ENCODE measurements at places on chromosomes 4 and X. TPM values are rescaled to one million over a fixed set of nuclear protein-coding genes. Genes with fewer than 3 reads are reported as not detected.

The STOX2 gene
- 22.7 TPM for total RNA-seq

The KLHL2 gene
- total RNA-seq: 25.6 TPM

DNA sequence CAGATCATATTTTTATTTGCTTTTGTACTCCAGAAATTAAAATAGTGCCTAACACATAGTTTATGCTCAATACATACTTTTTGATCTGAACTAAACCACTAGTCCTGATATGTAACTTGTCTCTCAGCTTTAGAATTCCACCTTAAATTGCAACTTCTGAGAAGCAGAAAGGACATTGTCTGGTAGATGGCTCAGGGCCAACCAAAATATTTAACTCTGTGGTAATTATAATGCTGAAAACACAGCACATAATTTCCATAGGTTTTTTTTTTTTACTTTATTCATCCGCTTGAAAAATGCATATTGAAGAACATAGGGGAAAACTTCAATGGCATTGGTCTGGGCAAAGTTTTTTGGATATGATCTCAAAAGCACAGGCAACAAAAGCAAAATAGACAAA lies 59.3 kb downstream of the AREG start:
- no peak for DNase-seq
- no peak overlapping the region for H3K4me3 ChIP-seq
- H3K36me3 ChIP-seq: no peaks in the 10 kb centered on the region
- H3K4me1 ChIP-seq: peaks cover 5% of the 10 kb centered on the region

DNA sequence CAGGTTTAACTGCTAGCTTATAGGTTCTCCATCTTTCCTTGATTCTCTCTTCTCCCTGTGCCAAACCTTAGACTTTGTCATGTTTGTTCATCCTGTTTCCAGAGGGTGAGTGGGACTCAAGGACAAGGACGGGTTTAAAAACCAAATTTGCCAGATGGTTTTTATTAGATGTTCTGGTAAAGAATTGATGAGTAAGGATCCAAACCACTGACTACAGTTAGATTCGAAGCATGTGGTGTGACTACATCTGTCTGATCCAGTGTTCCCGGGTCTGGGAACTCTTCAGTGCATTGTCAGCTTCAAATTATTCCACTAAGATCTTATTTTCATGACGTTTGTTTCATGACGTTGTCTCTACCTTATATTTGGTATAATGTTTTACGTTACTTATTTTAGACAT lies 37.5 kb downstream of the MTMR1 start:
- no peak for DNase-seq
- no peak overlapping the region for H3K4me3 ChIP-seq
- no peaks in the 10 kb centered on the region for H3K27me3 ChIP-seq
- H3K4me1 ChIP-seq: no peaks in the 10 kb centered on the region
- no peaks in the 10 kb centered on the region for H3K36me3 ChIP-seq

DNA sequence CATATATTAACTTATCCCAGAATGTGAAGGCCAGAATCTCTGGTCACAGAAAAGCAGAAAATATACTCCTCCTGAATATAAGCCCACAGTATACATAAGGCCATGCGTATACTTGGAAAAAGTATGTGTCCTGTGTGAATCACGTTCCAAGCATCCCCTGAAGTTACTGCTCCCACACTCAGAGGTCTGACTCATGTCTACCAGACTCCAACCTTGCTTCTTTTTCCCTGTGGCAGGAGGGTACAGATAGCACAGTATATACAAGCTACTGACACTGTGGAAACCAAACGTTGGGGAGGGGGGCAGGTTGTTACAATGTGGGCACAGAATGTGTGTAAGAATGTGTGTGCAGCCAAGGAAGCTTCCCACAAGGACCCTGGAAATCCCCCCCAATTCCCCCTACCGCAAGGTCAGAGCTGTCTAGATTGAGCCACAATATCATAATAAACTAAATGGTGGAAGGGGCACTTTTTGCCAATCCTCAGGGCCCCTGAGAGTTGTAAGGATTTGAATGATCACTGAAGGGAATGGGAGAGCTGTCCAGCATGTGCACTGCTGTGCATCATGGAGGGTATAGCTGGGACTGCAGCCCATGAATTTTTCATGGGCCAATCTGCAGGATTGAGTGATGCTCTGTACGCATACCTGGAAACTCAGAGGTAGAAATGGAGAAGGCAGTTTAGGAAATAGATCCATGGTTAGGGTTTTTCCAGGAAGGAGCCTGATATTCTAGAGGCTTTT lies 7.4 kb upstream of the RELL1 start:
- no peak overlapping the region for H3K27ac ChIP-seq
- H3K36me3 ChIP-seq: no peaks in the 10 kb centered on the region
- no peaks in the 10 kb centered on the region for H3K4me1 ChIP-seq
- H3K4me3 ChIP-seq: no peak overlapping the region
- DNase-seq: no peak
- H3K27me3 ChIP-seq: no peaks in the 10 kb centered on the region

The BGN gene
- 11.1 TPM for total RNA-seq

The TAF1 gene
- total RNA-seq: 54.2 TPM

GRCh38 chr4:88729146-88729760 lies 31.6 kb upstream of the NAP1L5 start:
- no peaks in the 10 kb centered on the region for H3K4me1 ChIP-seq
- H3K27ac ChIP-seq: no peak overlapping the region
- H3K36me3 ChIP-seq: peaks cover 73% of the 10 kb centered on the region

DNA sequence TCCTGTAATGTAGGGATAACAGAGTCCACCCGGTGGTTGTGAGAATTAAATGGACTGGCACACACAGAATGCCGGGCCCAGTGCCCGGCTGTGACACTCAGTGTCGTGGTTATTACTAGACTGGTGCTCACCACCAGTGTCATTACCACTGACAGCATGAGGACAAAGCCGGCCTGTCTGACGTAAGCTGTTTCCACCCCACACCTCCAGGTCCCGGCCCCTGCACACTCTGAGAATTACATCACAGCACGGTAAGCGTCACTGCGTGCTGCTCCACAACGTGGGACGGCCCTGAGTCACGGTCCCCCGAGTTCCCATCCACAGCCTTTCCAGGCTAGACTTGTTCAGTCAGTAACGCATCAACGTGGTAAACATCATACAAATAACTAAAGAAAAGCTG lies 22.9 kb downstream of the FAT1 start:
- H3K27me3 ChIP-seq: no peaks in the 10 kb centered on the region
- DNase-seq: no peak
- no peak overlapping the region for H3K27ac ChIP-seq
- H3K4me1 ChIP-seq: no peaks in the 10 kb centered on the region

DNA sequence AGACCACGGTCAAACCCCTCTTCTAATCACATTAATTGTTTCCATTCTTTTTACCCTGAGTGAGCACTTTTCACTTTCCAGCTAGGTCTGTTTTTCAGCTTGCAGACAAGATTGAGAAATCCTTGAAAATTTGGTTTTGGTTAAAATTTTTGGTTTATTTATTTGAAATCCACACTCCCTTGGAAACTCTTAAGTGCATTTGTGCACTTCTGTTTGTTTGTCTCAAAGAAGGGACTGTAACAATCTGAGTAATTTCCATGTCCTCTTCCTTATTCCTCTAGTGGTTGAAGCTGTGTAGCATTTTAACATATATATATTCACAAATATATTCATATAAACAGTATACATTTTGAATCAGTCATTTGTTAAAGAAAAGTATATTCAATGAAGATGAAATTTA lies 333.3 kb downstream of the ANK2 start:
- peaks cover 21% of the 10 kb centered on the region for H3K4me1 ChIP-seq
- H3K36me3 ChIP-seq: no peaks in the 10 kb centered on the region
- H3K4me3 ChIP-seq: no peak overlapping the region
- no peak for DNase-seq
- H3K27me3 ChIP-seq: no peaks in the 10 kb centered on the region

DNA sequence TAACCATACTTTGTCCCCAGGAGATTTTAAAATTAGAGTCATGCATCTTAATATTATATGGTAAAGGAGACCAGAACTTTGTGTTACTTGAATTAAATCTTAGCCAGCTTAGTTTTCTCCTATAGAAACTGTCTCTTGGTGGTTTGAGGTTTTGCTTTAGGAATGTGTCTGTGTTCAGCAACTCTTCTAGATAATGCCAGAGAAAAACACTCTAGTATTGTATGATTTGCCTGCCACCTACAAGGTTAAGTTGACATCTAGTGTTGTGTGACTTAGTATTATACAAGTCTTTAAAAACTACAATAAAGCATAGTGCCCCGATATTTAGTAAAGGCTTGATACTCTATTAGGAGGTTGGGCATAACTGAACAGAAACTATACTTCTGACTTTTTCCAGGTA lies 2.1 kb downstream of the UGT8 start:
- no peaks in the 10 kb centered on the region for H3K36me3 ChIP-seq
- no peak overlapping the region for H3K4me3 ChIP-seq
- H3K27ac ChIP-seq: no peak overlapping the region
- H3K27me3 ChIP-seq: no peaks in the 10 kb centered on the region
- DNase-seq: no peak

DNA sequence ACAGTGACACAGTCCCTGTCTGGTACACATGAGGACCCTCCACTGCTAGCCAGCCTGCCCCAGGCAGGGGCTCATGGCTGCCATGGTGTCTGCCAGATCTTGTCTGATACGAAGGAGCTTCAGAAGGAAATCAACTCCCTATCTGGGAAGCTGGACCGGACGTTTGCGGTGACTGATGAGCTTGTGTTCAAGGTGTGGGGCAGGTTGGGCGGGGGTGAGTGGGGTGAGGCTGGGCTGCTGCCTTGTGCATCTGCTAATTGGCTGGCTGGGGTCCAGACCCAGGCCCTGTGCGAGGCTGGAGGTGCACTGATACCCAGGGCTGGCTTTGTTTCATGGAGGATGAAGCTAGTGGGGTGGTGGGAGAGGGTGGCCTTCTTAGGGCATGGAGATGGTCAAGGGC lies 13.8 kb downstream of the CCDC22 start:
- no peaks in the 10 kb centered on the region for H3K27me3 ChIP-seq
- no peaks in the 10 kb centered on the region for H3K4me1 ChIP-seq
- H3K4me3 ChIP-seq: no peak overlapping the region
- no peak overlapping the region for H3K27ac ChIP-seq
- DNase-seq: no peak

GRCh38 chr4:156954587-156954986 lies 17.0 kb downstream of the PDGFC start:
- H3K4me1 ChIP-seq: peaks cover 19% of the 10 kb centered on the region
- no peak for DNase-seq
- H3K27ac ChIP-seq: peak overlapping the region; percentile 56
- no peaks in the 10 kb centered on the region for H3K36me3 ChIP-seq

- DNase-seq: no peak
- no peak overlapping the region for H3K27ac ChIP-seq
- no peaks in the 10 kb centered on the region for H3K4me1 ChIP-seq
- H3K36me3 ChIP-seq: no peaks in the 10 kb centered on the region
- H3K27me3 ChIP-seq: no peaks in the 10 kb centered on the region
Observed at GRCh38 chr4:181478656-181479055, 764.5 kb upstream of the TENM3 start.

DNA sequence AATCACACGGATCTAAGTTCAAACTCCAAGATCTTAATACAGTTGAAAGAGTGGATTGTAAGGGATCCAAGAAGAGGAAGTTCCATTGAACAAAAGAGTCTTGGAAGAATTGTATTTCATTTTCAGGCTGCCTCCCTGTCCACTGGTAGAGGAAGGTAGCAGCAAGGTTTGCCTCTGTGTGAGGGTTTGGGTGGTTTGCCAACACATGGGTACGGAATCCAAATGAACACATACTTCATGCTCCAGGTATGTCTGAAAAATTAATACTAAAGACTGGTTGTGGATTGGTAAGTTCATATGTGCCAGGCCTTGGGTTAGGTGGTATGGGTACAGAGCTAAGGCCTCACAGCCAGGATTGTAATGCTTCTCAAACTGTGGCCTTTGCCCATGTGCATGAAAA lies 523.6 kb upstream of the BOD1L1 start:
- H3K4me1 ChIP-seq: no peaks in the 10 kb centered on the region
- H3K27ac ChIP-seq: no peak overlapping the region
- no peak for DNase-seq
- H3K27me3 ChIP-seq: no peaks in the 10 kb centered on the region

DNA sequence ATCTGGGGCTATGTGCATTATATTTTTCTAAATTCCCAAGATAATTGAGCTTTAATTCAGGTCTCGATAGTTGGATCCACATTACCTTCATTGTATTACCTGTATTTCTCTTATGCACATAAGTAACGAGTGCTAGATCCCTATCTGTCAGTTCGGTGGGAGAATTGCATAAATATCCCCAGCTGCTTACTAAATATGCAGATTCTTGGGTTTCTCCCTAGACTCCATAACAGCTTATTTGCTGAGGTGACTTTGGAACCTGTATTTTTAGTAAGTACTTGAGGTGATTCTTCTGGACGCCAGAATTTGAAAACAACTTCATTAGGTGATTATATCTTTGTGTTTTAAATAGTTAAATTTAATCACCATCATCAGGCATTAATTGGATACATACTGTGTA lies 15.0 kb downstream of the UGT8 start:
- no peaks in the 10 kb centered on the region for H3K4me1 ChIP-seq
- H3K4me3 ChIP-seq: no peak overlapping the region
- no peak overlapping the region for H3K27ac ChIP-seq
- no peaks in the 10 kb centered on the region for H3K27me3 ChIP-seq

All from esophagus squamous epithelium (tissue), 5 donors.